ENCODE measurements at places on chromosomes 1 and 21.

DNA sequence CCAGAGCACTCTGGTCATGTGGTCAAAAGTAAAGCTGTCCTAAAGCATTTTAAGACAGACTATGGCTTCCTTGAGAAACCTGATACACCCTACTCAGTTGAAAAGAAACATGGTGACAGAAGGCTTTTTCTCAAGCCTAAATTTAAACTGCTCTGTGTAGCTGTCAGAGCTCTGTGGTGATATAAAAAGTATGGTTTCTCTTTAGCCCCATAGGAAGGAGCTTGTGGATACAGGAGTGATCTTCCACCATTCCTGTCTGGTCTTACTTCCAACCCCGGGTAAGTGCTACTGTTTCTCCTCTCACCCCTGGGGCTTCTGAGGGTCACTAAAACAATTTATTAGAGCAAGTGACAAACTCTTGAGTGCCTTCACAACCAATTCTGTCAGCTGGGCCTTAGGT, 8.5 kb downstream of the TP53BP2 start:
- DNase-seq, result no peak

GRCh38 chr1:27528818-27529703, 39.1 kb upstream of the WASF2 start:
- no peak for DNase-seq

GRCh38 chr1:218366322-218367052, 21.4 kb downstream of the TGFB2 start:
- no peak for DNase-seq

GRCh38 chr21:17964716-17965115, 145.6 kb upstream of the C21orf91 start:
- DNase-seq, result no peak

- DNase-seq, result peak; percentile 42
Observed at GRCh38 chr1:214136324-214136919, 144.5 kb upstream of the SMYD2 start.

DNA sequence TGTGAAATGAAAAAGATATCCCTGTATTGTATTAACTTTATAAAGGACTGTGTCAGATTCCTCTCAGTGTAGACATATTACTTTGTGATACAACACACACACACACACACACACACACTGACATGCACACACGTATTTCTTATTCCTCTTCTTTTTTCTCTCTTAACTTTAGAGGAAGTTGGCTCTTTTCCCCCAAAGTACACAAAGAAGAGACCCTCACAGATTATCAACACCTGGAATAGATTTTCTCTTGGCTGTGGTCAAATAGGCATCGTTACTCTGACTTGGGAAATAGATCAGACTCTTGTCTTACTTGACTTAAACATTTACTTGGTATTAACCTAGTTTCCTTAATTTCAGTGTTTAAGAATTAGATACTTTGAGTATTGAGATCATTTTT, 792.8 kb downstream of the ADGRL2 start:
- DNase-seq, result no peak

GRCh38 chr1:44244986-44245385, 31.7 kb downstream of the DMAP1 start:
- no peak for DNase-seq

GRCh38 chr1:55428944-55429931, 214.1 kb upstream of the USP24 start:
- DNase-seq, result no peak

GRCh38 chr1:23701996-23702395, 10.4 kb downstream of the RPL11 start:
- no peak for DNase-seq

DNA sequence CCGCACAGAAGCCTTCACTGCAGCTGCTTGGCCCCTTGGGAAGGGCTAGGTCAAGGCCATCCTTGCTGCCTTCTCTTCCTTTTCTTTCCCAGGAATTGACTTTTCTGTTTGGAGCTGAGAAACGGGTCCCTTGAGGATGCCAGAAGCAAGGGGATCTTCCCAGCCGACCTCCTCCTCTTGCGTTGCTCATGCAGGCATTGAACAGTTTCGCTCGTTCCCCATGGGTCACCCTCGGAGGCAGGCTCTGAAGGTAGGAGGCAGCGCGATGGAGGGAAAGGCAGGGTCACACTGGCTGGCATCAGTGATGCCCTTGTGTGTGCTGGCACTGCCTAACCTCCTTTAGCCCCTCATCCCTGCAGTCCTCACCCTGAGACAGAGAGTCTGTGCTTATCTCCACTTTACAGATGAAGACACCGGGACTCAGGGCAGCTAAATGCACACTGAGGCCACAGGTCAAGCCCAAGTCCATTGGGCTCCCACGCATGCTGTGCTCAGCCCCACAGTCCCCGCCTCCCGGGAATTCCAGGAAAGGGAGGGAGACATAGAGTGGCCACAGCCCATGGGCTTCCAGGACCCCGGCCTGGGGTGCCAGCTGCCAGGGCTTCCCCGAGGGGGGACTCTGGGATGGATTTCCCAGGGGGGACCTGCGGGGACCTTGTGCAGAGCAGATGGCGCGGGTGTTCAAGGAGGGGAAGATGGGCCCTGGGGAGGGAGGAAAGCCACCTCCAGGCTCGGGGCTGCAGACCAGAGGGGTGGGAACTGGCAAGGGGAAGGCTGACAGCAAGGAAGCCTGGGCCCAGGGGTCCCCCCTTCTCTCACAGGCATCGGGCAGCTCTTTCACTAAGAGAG, 90.2 kb downstream of the SPSB1 start:
- no peak for DNase-seq

DNA sequence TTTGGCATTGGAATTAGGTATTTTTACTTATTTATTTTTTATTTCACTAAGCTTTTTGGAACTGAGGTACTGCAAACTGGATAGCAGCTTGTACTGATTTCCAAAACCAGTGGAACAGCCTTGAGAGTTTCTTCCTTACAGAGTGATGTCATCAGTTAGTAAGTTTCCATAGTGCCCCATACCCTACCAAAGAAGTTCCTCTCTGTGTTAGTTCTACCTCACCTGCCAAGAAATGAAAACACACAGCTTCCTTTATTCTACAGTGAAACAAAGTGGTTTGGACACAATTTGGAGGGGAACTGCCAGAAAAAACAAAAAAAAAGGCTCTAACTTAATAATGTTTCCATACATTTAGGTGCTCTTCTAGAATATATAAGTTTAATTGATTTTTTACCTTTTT, 430.9 kb upstream of the ADGRL2 start:
- no peak for DNase-seq

- DNase-seq, result no peak
Observed at GRCh38 chr1:244843148-244843978, 7.9 kb downstream of the COX20 start.

DNA sequence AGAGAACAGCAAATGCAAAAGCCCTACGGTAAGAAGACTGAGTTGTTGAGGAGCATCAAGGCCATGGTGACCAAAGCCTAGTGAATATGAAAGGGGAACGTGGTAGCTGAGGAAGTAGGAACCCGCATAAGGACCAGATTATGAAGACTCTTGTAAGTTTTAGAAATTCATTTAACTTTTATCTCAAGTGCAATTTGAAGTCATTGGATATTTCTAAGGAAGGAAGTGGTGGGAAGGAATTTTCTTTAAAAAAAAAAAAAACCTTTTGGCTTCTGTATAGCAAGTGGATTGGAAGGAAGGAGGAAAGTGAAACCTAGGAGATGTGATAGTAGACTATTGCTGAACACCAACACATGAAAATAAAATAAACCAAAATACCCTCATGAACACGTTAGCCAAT, 119.0 kb downstream of the TNFSF18 start:
- DNase-seq, result no peak

DNA sequence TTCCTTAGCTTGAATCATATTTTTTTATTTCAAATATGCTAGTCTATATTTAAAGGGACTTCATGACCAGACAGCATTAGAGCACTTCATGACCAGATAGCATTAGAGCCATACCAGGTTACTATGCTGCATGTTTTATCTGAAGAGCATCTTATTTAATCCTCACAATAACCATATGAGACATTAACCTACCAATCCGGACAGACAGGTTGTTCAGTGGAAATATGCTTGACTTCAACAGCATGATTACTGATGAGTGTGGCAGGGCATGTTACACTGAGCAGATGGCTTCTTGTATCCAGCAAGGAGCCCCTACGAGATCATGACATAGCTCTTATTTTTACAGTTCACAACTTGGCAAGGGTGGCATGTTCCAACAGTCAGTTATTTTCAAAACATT, 85.0 kb upstream of the KCTD3 start:
- DNase-seq, result no peak

DNA sequence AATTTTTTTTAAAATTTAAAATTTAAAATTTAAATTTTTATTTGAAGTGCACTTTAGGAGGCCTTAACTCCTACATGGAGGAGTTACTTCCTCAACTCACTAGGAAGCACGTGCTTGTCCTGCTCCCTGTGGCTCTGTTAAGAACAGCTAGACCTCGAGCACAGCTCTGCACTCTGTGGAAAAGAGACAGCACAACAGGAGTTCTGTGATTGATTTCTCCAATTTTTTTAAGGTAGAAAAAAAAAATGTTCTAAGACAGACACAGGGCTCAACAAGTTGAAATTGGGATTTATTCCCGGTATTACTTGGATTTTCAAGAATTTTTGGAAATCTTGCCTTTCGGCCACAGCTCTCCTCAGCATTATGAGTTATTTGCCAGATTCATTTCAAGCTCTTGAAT, 356.6 kb upstream of the LYPLAL1 start:
- no peak for DNase-seq

DNA sequence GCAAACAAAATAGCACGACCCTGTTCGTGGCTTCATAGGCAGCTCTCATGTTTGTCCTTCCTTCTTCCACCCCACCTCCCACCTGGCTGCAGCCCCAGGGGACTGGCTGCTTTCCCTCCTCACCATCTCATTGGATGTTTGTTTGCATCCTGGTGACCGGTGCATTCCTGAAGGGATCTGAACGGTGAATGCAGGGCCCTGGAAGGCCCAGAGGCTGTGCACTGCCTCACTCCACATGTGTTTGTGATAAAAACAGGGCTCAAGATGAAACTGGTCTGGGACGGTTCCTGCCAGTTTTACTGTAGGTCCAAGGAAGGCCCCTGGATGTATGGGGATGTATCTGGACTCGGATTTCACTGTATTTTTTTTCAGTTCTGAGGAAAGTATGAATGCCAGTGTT, 42.8 kb downstream of the CNN3 start:
- DNase-seq, result no peak

GRCh38 chr1:244197851-244198375, 146.8 kb downstream of the ZBTB18 start:
- DNase-seq, result no peak

GRCh38 chr1:44049839-44050238, 18.6 kb upstream of the SLC6A9 start:
- no peak for DNase-seq

- no peak for DNase-seq
Observed at GRCh38 chr21:35470522-35470921, 421.4 kb upstream of the RUNX1 start.

- DNase-seq, result peak; percentile 59
Observed at GRCh38 chr1:210360852-210361477, 32.3 kb downstream of the HHAT start.

DNA sequence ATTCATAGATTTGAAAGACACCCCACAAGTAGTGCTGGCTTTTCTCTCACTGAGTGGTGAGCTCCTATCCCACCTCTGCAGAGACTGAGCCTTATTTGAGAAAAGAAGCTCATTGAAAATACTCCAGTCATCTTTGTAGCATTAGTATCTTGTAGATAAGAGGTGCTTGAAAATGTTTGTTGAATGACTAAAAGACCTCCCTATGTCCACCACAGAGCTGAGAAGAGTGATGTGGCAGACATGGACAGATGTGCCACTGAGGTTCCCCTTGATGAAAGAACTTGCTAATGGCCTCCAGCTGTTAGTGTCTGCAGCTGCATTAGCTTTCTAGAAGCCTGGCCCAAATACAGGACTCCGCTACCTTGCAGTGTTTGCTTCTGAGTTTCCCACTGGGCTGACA, 29.3 kb upstream of the ZBTB8A start:
- no peak for DNase-seq

DNA sequence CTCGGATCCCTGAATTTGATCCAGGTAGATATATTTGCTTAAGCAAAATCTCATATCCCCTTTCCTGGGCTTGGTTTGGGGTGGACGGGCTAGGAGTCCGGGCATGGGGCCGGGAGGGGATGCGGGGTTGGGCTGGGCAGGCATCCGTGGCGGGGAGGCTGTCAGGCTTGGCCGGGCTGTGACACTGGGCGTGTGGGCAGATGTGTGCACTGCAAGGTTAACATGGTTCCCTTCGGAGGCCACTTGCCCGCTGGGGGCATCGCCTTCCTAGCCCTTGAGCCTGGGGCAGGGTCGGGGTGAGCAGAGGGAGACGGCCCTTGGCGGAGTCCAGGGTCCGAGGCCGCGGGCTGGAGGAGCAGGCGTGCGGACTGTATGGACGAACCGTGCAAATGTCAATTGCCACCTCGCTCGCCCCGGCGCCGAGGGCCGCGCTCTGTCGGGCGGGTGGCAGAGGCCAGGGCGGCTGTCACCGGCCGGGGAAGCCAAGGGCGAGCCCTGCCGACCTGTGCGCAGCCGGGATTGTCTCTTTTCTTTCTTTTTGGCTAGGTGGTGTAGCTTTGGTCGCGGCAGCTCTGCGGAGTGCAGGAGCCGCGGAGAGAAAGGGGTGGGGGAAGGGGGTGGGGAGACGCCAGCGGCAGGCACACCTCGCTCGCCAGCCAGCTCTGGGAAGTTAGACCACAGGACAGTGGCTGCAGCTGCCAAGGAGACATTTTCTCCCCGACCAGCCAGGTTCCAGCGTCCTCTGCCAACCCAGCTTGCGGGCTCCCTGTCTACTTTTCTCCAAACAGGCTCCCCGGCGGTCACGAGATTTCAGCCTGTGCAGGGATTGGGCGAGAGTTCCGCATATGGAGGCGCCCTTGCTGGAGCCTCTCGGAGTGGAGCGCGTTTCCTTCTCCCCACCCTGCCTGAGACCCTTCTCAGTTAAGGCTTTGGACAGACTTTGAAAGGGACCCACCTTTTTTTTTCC, 1.3 kb downstream of the RCOR3 start:
- peak; percentile 77 for DNase-seq

DNA sequence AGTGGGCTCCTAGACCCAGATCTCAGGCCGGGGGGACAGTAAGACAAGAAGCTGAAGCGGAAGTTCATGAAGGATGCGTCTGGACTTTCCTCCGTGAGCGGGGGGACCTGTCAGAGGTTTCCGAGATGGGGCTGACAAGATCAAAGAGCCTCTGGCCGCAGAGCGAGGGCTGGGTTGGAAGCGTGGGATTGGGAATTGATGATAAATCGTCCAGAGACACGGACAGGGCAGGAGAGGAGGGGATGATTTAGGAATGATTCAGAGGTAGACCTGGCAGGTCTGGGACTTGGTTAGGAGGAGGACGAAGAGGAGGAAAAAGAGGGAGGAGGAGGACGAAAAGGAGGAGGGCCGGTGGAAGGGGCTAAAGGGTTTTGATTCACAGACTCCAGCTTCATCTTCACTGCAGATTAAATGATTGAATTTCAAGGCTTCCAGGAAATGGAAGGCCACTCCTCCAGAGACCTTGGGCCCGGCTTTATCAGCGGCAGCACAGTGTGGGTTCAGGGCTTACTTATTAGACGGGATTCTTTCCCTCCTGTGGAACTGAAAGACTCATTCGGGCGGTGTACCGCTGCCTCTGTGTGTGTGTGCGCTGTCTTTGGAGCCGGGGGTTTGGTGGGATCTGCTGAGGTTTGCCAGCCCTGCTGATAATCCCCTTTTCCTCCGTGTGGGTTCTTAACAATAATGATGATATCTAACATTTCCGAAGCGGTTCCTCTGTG, 85.7 kb upstream of the SLC45A1 start:
- no peak for DNase-seq

GRCh38 chr1:94609619-94610018, 68.1 kb upstream of the F3 start:
- no peak for DNase-seq

GRCh38 chr1:10078494-10078893, 45.7 kb downstream of the UBE4B start:
- DNase-seq, result no peak

Data from NCI-H2227 treated with DMSO at 0.1 percent for 48 hours (cell line).